ENCODE measurements at places on chromosomes 2 and 18.

DNA sequence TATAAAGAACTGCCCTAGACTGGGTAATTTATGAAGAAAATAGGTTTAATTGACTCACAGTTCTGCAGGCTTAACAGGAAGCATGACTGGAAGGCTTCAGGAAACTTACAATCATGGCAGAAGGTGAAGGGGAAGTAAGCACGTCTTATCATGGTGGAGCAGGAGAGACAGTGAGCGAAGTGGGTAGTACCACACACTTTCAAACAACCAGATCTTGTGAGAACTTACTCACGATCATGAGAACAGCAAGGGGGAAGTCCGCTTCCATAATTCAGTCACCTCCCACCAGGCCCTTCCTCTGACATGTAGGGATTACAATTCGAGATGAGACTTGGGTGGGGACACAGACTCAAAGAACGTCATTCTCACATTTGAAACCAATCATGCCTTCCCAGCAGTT lies 260.1 kb upstream of the FAM98A start:
- no peak for DNase-seq

- no peak for DNase-seq
Measured at GRCh38 chr2:212913640-212914306, 237.6 kb downstream of the IKZF2 start.

DNA sequence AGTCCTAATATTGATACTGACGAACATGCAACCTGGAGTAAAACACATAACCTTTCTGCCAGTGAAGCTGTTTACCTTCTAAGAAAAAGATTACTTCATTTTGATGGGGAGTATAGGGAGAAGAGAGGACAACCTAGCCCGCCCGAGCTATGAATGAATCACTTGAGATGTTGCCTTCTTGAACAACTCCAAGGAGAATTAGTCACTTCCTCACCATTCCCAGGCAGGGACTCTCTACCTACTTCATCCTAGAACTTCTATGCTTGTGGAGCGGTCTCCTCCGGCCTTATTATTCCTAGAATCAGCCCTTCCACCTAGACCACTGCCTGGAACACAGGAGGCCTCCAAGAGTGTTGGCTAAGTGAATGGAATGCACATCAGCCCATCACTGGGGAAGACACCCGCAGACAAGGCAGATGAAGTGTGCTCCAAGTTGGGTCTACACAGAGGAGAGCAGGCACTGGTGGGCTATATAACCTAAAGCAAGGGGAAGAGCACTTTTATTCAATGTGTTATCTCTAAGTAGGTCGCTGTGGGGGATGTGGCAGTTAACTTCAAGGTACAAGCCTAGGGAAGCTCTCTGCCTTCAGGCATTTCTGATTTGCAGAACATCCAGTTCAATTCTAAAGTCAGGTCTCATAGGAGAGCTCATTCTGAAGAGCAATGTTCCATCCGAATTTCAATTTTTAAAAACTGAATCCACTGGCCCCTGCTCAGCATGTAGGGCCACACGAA lies 57.4 kb downstream of the STK39 start:
- DNase-seq, result no peak

DNA sequence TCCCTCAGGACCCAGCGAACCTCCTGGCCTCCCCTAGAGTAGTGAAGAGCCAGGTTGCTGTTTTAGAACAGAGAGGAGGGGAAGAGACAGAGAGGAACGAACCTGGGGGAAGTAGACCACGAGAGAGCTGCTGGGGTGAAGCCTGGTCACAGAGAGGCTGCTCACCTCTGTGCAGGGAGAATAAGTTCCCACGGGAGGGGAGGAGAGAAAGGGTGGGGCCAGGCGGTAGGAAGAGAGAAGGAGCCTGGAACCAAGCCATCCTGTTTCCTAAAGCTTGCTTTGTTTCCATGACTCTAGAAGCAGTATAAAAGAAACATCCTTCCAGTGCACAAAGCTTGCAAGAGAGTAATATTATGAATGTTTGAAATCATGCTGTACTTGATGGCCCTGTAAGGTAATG lies 147.9 kb downstream of the MYT1L start:
- DNase-seq, result no peak

- peak; percentile 34 for DNase-seq
Measured at GRCh38 chr2:222424729-222425671, 657 bp downstream of the SGPP2 start.

- DNase-seq, result no peak
Measured at GRCh38 chr2:152563764-152564163, 153.5 kb downstream of the PRPF40A start.

GRCh38 chr2:125455110-125455509 lies 1200.8 kb upstream of the GYPC start:
- DNase-seq, result no peak

DNA sequence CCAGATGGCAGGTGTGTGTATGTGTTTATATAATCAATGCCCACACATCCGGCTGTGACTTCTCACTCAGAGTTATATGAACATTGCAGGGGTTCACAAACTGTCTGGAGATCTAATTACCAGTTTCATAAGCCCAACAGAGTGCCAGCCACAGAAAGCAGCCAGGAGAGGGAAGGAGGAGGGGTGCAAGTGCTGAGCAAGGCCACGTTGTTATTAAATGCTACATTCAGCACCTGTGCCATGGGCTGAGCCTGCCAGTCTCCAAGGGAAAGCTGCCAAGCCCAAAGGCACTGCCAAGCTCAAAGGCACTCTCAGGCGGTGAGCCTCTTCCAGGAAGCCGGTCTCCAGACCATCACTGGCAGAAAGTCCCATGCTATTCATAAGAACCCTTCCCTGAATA lies 17.4 kb downstream of the XDH start:
- DNase-seq, result no peak

DNA sequence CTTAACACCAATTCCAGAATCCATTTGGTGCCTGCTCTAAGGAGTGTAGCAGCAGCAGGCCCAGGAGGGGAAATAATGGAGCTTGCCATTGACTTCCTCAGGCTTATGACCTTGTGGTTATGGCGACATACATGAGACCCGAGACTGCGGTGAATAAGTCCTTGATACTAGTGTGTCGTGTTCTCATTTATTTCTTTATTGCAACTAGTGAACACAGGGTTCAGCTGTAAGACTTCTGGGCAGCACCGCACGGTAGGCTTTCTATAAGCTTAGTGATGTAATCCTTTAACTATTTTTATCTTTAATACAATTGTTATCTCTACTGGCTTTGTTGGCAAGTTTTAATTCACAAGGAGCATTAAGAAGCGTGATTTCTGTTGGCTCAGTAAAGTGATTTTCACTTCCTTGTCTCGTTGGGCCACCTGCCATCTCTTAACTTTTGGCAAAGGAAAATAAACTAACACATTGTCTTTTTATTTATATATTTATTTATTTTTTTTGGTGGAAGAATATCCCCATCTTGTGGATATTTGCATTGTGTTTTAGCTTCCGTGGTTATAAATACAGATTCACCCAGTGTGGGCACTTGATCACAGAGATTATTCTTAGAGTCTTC lies 139.8 kb downstream of the LTBP1 start:
- no peak for DNase-seq

DNA sequence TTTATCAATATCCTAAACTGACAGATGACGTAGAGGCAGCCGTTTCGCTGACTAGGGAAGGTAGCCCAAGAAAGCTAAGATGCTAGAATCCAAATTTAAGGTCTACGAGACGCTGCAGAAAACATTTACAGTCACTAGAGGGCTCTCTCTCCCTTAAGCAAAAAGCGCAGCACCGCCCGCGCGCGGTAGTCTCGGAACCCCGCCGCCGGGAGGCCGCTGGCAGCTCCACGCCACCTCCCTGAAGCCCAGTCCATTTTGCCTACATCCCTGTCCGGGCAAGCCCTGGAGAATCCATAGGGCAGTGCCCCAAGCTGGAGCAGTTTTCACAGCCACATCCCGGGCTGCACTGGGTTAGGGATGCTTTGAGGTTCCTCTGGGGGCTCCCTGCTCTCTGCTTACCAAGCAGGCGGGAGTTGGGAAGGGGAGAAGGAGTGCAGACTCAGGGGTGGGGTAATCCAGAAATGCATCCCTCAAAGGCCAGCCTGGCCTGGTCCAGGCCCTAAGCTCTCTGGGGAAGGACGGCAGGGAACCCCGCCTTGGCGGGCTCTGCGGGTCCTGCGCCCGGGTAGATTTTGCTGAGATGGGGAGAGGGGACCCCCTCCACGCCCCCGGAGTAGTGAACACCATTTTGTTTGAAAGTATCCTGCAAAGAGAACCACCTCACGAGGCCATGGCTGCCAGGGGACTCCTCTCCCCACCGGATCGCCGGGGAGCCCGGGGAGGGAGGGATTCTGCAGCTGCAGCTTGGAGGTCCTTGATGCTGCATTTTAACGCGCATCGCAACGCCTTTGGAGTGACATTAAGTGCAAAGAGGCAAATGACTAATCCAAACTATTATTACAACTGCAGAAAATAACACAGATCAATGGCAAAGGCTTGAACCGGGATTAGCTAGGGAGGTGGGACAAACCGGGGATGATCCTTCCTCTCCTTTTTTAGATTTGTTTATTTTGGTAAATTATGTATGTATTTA lies 1.3 kb upstream of the DPYSL5 start:
- peak; percentile 79 for DNase-seq

- DNase-seq, result no peak
Measured at GRCh38 chr18:34467058-34467457, 242.3 kb upstream of the NOL4 start.

DNA sequence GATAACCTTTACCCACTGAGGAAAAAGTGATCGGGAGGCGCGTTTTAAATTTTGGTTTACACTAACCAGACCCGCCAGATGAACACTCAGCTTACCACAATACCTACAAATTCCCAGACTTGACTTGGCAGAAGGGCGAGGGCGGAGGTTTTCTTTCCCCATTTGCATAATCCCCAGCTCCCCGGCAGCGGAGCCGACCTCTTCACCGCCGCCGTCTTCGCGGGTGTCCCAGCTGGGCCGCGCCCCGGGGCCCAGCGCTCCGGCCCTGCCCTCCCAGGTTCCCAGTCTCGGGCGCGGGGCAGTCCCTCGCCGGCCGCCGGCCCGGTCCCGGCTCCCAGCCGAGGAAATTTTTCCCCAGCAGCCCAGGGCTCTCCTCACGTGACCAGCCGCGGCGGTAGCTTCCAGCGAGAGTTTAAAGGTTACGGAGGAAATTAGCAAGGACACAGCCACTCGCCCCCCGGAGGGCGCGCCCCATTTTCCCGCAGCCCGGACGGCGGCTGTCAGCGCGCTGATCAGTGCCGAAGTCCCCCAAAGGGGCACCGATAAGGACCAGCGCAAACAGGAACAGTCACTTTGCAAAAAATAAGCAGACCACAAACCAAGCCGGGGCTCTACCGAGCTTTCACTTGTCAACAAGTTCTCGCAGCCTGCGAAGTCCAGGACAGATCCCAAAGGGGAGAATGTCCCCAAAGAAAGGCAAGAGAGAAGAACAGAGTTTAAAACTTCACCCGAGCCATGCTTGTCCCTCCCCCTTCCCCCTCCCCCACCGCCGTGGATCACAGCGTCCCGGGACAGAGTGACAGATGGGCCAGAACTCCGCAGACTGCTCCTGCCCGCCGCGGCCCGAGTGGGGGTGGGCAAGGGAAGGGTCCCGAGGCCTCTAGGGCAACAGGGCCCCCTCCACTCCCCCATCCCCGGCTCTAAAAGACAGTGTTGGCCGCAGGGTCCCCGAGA lies 1.3 kb upstream of the PRKCE start:
- DNase-seq, result peak; percentile 78

DNA sequence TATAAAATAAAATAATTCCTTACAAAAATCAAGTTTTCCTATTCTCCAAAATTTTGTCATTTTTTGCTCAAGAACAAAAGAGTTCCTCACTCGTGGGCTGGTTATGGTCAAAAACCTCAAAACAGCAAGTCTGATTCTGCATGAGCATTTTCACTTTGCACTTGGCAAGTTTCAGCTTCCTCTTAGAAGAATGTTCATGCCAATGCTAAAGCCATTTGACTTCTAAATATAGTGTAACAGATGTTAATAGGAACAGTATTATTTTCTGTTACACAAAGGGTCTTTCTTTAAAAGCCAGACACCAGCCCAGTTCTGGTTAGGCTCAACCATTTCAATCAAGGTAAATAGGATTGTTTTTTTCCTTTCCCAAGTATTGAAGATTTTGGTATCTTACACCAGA lies 261.3 kb upstream of the CCDC68 start:
- DNase-seq, result no peak

- DNase-seq, result no peak
Measured at GRCh38 chr2:176612736-176613135, 343.5 kb downstream of the MTX2 start.

DNA sequence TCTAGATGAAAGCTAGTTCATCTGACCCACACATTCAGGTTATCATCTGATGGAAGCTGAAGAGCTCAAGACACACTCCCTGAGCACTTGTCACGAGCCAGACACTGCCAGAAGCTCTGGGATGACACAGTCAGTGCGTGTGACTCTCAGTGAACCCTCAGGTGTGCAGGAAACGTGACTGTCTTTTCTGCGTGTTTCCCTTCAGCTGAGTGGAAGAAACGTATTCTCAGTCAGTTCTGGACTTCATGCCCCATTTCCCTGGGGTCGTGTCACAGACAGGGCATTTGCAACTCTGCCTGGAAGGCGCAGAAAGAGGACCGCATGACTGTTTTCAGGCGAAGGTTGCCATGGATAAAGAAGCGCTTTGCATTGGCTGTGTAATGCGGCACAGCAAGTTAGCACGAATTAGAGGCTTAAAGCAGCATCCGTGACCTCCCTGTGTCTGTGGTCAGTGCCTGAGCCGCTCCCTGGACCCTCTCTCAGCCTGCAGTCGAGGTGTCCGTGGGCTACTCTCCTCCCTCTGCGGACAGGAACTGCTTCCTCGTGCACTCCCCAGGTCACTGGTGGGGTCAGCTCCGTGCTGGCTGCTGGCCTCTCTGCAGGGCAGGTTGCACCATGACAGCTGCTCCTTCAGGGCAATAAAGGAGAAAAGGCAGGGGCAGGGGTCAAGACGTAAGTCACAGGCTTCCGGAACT lies 3.3 kb upstream of the ALLC start:
- no peak for DNase-seq

- DNase-seq, result no peak
Measured at GRCh38 chr2:62151306-62151638, 44.6 kb upstream of the B3GNT2 start.

GRCh38 chr18:33210575-33211189 lies 229.8 kb downstream of the CCDC178 start:
- no peak for DNase-seq

DNA sequence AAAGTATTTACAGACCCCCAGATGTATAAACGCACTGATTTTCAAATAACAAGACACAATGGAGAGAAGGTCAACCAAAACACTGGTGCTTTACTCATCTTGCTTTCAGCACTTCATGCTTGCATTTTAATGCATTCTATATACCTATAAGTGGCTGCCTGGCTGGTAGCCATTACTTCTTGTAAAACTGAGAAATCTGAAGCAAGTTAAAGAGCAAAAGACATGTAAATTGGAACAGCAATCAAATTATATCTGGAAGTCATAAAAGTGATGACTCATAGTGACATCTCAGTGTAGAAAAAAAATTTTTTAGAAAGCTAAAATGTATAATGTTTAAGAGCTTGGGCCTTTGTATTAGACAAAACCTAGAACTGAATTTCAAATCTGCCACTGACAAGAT lies 106.2 kb downstream of the CCDC141 start:
- no peak for DNase-seq
